Panc1 (cell line): ENCODE measurements at places on chromosomes 2 and 18. TPM values are rescaled to one million over a fixed set of nuclear protein-coding genes. Genes with fewer than 3 reads are reported as not detected.
A peak's percentile ranks its signal among the peaks of the same experiment; 100 is the strongest.

DNA sequence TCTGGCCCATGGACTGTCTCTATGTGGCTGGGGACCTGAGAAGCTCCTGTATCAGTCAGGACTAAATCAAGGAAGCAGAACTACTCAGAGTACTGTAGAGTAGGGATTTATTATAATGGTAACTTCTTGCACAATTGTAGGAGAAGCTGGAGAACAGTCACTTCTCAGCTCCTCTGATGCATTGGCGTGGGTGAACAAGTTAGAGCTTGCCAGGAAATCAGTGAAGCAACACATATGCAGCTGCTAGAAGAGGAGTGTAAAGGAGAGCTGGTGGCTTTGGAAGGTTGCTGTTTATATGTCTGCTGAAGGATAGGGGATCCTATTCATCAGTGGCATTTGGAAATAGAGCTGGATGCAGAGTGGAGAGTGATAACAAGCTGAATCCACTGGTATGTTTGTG, 215.5 kb upstream of the CWC22 start:
- no peak for DNase-seq

GRCh38 chr2:149781263-149781808, 193.8 kb upstream of the MMADHC start:
- no peak for DNase-seq

GRCh38 chr2:3125001-3125760, 252.4 kb downstream of the EIPR1 start:
- no peak for DNase-seq

Gene ONECUT2
- 0.59 TPM for total RNA-seq

- no peak for DNase-seq
Observed at GRCh38 chr2:100248044-100248330, 74.3 kb downstream of the LONRF2 start.

Gene PXDN
- 2.5 TPM for total RNA-seq

GRCh38 chr2:222904557-222905258, 43.9 kb downstream of the ACSL3 start:
- no peak for DNase-seq

- no peak for DNase-seq
Observed at GRCh38 chr18:32091325-32091723, 350 bp upstream of the RNF138 start.

DNA sequence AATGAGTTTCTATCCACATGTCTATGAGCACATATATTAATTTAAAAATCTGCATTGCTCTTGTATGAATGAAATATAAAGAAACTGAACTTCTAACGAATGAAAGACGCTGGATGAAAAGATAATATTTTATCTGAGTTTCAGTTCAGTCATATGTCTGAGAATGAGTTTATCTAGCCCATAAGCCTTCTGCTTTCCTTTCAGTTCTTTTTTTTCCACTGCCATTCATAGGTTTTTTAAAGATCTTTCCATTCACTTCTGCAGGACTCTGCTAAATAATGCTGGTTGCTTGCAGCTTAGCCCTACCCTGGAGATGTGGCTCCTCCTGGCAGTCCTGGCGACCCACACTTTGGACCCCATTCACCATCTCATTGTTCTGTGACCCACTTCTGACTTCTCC, 109.0 kb downstream of the BCL2 start:
- DNase-seq, result no peak

- no peak for DNase-seq
Observed at GRCh38 chr18:10793730-10794370, 268.0 kb downstream of the NAPG start.

GRCh38 chr2:60498816-60499429, 54.5 kb downstream of the BCL11A start:
- DNase-seq, result no peak

GRCh38 chr2:240783819-240784621, 36.0 kb downstream of the KIF1A start:
- DNase-seq, result no peak

Gene TGIF1
- 171 TPM for total RNA-seq

GRCh38 chr2:241867776-241868420, 1.6 kb upstream of the RTP5 start:
- DNase-seq, result no peak

- no peak for DNase-seq
Observed at GRCh38 chr2:52391621-52392020, 1359.7 kb upstream of the NRXN1 start.

Gene EN1
- total RNA-seq, result 0.26 TPM

GRCh38 chr18:49815927-49816326, 2.6 kb upstream of the ACAA2 start:
- DNase-seq, result no peak

- no peak for DNase-seq
Observed at GRCh38 chr2:165011199-165011598, 55.9 kb upstream of the SLC38A11 start.

GRCh38 chr18:63155910-63156773, 163.4 kb downstream of the BCL2 start:
- no peak for DNase-seq

- no peak for DNase-seq
Observed at GRCh38 chr2:241636182-241637017, 558 bp downstream of the THAP4 start.

DNA sequence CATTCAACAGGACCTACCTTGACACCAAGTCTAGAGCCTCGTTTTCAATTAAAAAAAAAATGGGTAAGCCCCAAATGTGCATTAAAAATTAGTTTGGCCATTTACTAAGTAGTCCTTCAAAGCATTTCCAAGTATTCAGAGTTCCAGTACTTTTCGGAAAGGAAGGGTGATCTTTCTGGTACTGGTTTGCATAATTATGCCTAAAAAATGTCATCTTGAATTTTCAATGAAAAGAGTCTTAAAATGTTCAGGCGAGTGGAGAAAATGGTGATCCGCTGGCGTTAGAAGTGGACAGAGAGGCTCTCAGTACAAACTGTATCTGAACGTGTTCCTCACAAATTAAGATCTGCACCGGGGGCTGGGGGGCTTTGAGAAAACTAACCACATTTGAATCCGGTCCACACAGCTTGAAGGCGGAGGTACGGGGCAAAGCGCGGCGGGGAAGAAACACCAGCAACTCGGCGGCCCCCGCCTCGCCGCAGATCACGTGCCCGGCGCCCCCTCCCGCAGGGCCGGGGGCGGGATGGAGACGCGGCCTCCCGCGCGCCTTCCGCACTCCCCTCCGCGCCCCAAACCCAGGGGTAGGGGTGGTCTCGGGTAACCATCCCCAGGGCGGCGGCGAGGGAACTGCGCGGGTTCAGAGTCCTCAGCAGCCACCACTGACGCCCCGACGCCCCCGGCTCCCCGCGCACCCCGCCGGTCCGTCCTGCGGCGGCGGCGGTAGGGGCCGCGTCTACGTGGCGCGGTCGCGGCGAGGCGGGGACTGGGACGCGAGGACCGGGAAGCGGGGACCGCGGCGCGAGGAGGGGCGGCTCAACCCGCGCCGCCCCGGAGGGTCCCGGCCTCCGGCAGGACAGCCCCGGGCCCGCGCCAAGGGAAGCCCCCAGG, 564 bp downstream of the LPIN2 start:
- no peak for DNase-seq

DNA sequence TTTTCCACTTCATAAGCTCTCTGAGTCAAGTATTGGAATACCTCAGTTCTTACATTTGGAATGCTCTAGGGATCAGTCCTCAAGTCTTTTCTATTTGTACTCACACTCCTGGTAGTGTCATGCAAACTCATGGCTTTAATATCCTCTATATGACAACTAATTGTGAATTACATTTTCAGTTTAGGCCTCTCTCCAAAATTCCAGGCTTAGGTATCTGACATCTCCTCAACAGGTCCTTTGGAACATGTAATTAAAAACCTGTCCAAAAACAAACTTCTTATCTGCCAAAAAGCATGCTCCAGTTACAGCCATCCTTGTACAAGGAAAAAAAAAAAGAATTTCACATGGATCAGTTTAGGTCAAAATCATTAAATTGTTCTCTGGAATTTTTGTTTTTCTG, 1336.2 kb upstream of the NRXN1 start:
- DNase-seq, result no peak

Gene TRAK2
- 35.7 TPM for total RNA-seq

GRCh38 chr2:56337342-56337741, 153.6 kb downstream of the CCDC85A start:
- no peak for DNase-seq

Gene C2orf78
- not detected for total RNA-seq

- no peak for DNase-seq
Observed at GRCh38 chr18:63225434-63225833, 94.1 kb downstream of the BCL2 start.

Gene PLB1
- 0.80 TPM for total RNA-seq

DNA sequence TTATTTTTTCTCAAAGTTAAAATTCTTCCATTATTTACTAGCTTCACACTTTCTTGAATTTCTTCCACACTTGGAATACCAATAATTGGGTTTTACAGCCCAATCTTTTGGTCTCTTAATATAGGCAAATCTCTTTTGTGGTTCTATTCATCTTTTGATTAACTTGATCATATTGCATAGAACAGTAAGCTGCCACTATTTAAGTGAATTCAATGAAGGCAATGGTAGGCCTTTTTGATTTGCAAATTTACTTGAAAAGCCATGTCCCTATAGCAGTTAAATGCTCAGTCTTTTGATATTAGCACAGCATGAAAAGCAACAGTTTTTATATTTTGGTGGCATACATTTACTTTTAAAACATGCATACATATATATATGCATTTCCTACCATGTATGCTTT, 20.2 kb upstream of the DYNC1I2 start:
- DNase-seq, result no peak

DNA sequence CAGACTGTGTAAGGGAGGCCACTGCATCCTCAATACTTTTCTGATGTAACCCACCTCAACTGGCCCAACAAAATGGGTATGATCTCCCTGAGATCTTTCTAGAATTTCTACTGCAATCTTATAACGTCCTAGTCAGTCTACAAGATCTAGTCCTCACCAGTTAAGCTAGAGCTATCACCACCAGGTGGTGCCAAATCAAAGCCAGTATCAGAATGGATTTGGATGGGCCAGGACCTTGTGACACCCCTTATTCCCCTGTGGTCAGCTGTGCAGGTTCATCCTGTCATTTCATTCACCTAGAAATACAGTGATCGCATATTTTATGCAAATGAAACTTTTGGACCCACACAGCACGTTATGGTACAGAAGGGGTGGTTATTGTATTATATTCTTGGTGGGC, 90.3 kb downstream of the OLA1 start:
- no peak for DNase-seq

GRCh38 chr2:20766798-20767644, 55.9 kb downstream of the LDAH start:
- no peak for DNase-seq

DNA sequence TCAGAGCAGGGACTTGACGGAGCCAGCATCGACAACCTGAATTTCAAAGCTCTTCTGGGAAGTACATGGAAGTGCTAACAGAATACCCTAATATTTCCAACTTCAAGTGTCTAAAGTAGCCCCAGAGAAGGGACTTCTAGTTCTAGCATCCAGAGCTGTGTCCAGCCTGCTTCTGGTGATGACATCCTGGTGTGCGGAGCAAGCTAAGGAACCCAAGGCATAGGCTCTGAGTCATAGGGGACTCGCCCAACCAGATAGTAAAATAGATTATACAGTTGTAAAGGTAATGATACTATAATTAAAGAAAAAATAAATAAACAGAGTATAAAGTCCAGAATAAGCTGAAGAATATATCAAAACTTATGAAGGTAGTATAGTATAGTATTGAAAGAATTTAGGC, 108.1 kb upstream of the SERPINE2 start:
- DNase-seq, result no peak

- peak; percentile 1 for DNase-seq
Observed at GRCh38 chr2:45578056-45578843, 32.8 kb downstream of the SRBD1 start.

Gene OSBPL1A
- 50.5 TPM for total RNA-seq

- no peak for DNase-seq
Observed at GRCh38 chr2:172090044-172090961, 5.0 kb downstream of the DLX1 start.

Gene KIAA2012
- not detected for total RNA-seq

GRCh38 chr2:226130192-226130591, 669.4 kb downstream of the IRS1 start:
- DNase-seq, result no peak

Gene PRADC1
- total RNA-seq, result 18.6 TPM

DNA sequence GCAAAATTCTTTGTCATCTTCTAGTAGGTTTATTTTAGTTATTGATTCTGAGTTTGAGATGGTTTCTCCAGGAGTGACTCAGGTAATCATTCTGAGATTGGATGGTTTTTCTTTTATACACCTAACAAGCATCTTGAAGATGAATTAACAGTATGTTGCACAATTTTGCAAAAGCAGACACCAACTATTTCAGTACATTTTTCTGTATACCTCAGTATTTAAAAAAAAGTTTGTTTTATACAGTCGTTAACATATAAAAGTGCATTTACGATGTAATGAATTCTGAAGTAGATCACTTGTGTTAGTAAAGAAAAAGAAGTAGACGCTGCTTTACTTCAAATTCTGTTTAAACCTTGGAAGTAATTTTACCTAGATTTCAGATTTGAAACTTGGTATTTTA, 3.0 kb downstream of the VAPA start:
- no peak for DNase-seq

DNA sequence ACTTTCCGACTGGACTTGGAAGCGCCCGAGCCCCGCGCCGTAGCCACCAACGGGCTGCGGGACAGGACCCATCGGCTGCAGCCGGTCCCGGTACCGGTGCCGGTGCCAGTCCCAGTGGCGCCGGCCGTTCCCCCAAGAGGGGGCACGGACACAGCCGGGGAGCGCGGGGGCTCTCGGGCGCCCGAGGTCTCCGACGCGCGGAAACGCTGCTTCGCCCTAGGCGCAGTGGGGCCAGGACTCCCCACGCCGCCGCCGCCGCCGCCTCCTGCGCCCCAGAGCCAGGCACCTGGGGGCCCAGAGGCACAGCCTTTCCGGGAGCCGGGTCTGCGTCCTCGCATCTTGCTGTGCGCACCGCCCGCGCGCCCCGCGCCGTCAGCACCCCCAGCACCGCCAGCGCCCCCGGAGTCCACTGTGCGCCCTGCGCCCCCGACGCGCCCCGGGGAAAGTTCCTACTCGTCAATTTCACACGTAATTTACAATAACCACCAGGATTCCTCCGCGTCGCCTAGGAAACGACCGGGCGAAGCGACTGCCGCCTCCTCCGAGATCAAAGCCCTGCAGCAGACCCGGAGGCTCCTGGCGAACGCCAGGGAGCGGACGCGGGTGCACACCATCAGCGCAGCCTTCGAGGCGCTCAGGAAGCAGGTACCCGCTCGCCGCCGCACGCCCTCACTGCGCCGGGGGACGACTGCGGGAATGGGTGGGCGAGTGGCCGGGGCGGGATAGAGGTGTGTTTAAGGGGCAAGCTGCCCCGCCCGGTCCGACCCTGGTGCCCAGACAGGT, 713 bp downstream of the ATOH8 start:
- no peak for DNase-seq
